ENCODE measurements at places on chromosomes 12 and 14.

DNA sequence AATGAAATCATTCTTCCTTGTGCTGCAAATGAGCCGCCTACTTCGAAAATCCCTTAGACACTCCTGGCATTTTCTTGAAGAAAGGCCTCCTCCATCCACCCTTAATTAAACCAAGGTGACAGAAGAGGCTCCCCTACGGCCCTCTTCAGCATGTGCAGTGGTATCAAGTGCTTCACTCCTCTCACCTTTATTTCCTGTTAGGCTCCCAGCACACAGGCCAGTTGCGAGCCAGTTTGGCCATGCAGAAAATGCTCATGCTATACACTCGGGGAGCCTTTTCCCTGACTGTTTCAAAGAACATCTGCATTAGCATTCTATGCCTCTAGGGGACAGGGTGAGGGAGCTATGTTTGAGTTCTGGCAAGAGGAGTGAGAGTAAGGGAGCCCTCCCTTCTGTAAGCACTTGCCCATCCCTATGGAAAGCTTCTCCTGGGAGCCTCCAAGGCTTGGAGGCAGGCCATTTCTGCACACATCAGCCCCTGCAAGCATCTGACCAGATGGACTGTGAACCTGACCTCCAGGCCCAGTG is 291.5 kb downstream of the RPS29 start:
- no peak for DNase-seq

- DNase-seq, result no peak
Observed at GRCh38 chr14:70810621-70811020, 1.3 kb upstream of the MAP3K9 start.

- DNase-seq, result no peak
Observed at GRCh38 chr12:89576572-89577220, 50.8 kb upstream of the POC1B start.

GRCh38 chr12:10967409-10967808 is 19.3 kb downstream of the TAS2R50 start:
- DNase-seq, result no peak

GRCh38 chr12:2013527-2014223 is 9.4 kb upstream of the DCP1B start:
- no peak for DNase-seq

DNA sequence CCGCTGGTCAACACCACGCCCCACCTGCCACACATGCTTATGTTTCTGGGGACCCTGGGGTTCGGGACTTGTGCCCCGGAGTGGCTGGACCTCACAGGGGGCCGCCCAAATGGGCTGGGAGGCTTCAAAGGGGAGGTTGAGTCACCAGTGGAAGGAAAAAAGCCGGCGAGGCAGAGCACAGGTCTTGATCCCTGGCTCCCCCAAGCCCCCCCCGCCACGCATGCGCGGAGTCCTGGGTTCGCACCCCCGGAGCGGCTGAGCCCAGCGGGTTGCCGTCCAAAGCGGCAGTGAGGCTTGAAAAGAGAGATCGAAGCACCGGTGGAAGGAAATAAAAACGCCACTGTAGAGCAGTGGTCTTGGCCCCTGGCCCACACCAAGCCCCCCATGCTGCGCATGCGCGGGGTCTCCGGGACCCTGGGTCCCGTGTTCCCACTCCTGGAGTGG is 313.5 kb downstream of the ALG10 start:
- no peak for DNase-seq

DNA sequence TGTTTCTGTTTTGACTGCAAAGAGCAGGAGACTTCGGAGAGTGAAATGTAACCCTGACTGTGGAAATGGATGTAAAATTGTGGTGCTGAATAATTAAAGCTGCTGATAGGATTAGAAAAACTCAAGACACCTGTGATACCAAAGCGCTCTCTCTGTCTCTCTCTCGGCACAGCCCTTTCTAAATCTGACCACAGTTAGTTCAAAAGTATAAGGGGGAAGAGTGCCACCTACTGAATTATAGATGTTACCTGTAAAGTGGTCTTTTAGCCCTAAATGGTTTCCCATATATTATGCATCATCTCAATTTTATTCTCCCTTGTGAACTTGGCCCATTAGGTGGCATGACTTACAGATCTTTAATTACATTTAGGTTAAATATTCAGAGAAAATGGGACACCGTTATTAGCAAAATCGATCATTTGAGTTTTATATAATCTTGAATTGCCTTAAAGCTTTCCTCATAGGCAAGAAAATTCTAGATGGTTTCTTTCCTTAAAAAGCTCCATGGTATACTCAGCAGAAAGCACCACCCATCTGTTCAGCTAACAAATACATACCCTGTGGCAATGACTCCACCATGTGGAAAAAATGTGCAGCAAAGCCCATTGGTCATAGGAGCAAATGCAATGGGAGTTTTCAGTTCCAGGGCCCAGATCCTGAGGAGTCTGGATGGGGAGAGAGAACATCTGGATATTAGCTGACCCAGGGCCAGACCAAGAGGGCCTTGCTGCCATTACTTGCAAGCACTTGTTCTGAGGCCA is 18.1 kb downstream of the RFC5 start:
- DNase-seq, result no peak

DNA sequence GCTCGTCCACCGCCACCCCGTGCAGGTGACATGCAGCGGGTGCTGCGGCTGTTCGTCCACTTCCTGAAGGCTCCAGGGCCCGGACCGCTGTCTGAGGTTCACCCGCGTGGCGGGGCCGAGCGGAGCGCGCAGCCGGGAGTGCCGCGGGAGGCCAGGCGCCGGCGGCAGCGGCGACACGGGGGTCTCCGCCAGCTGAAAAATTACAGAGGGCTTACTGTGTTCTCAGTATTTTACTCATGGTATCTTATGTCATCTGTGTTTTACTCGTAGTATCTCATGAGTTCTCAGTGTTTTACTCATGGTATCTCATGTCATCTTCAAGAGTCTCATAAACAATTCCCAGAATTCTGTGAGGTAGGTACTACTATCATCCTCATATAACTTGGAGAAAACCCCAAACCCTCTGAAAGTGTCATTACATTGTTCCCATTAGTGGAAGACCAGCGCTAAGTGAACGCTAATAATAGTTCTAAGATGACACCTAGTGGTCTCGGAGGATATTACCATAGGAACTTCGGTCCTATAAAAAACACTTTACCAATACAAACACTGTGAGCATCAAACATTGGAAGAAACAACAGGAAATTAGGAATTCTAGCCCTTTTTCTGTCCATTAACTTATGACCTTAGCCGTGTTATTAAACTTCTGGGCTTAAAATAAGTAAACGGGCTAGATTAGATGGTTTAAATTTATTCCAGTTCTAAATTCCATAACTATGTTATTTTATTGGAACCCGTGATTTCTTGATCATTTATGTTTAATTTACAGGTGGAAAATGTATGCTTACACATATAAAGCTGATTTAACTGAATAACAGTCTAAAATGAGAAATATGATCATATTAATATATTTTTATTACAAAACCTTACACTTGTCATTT is 32.4 kb downstream of the AK7 start:
- DNase-seq, result no peak

GRCh38 chr14:90177539-90178189 is 78.7 kb upstream of the PSMC1 start:
- no peak for DNase-seq

- no peak for DNase-seq
Observed at GRCh38 chr12:108778053-108778452, 46.7 kb upstream of the CORO1C start.

DNA sequence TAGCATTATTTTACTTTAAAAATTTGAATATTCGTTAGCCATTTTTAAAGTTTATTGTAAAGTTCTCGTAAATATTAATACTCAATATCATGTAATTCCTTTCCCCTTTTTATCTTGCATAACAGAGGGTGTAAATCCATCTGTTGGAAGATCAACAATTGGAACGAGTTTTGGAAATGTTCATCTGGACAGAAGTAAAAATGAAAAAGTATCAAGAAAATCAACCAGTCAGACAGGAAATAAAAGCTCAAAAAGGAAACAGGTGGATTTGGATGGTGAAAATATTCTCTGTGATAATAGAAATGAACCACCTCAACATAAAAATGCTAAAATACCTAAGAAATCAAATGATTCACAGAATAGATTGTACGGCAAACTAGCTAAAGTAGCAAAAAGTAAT is 1.8 kb downstream of the PMCH start:
- no peak for DNase-seq

- DNase-seq, result no peak
Observed at GRCh38 chr14:92552066-92552465, 38.5 kb downstream of the RIN3 start.

Data from stimulated activated CD4-positive, alpha-beta T cell treated with anti-CD3 and anti-CD28 coated beads, Interleukin-15, amount 100 ng/mL, for 1 hour (primary cell).